ENCODE measurements at places on chromosomes 1 and 21.
A peak's percentile ranks its signal among the peaks of the same experiment; 100 is the strongest.

DNA sequence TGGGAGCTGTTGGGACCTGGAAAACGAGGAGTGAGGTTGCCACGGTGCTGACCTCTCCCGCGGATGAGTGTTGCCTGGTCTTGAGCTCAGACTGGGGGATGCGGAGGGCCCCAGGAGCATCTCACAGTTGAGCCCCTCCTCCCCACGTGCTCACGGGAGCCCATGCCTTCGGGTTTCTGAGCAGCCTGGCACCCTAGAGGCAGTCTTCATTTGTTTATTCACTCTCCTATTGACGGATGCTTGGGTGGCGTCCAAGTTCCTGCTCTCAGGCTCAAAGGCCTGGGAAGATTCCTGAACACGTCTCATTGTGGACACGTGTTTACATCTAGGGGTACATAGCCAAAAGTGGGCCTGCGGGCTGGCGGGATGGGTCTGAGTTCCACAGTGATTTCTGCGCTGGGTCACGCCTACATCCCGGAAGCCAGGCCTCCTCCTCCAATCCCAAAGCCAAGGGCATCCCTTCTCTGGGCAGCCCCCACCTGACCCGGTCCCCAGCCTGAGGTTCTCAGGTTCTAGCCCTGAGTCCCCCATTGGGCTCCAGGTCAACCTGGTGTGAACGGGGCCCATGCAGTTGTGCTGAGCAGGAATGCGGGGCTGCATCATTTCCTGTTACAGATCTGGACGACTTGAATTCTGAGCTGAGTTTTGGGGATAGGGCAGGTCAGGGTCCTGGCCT is 14.7 kb downstream of the WNT3A start:
- peak; percentile 4 for DNase-seq

GRCh38 chr1:77874804-77875445 is 13.5 kb upstream of the NEXN start:
- DNase-seq = no peak

DNA sequence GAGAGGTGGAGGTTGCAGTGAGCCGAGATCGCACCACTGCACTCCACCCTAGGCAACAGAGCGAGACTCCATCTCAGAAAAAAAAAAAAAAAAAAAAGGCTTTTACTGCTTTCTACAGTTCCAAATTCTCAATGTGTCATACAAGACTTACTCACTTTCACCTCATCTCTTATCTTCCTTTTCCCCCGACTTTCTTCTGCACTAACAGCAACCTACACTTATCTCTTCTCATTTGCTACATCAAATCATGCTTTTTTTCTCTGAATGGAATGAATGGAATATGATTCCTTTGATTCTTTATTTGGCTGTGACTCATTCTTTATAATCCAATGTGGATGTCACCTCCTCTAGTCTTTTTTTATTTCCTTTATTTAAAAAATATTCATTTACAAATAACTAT is 168.4 kb upstream of the DMRTA2 start:
- no peak for DNase-seq

GRCh38 chr1:47367651-47368050 is 34.1 kb downstream of the CMPK1 start:
- no peak for DNase-seq

DNA sequence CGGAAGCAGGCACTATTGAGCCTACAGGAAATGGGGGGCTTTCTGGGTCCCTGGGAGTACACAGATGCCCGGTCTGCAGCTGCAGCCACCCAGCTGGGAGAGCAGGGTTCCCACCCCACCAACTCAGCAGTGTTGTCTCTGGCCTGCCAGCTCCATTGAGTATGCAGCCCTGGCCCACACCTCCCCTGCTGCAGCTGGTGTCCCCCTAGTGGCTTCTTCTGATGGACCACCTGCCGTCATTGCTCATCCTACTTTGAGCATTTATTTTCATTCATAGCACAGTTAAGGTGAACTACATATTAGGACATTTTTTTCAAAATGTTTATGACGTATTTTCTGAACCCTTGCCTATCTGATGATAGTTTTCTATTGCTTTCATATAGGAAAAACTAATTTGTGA is 189.8 kb upstream of the LYPLAL1 start:
- DNase-seq = no peak

- no peak for DNase-seq
Measured at GRCh38 chr1:232273011-232273410, 356.9 kb downstream of the SIPA1L2 start.

- DNase-seq = no peak
Measured at GRCh38 chr1:178986204-178986603, 39.5 kb upstream of the FAM20B start.

DNA sequence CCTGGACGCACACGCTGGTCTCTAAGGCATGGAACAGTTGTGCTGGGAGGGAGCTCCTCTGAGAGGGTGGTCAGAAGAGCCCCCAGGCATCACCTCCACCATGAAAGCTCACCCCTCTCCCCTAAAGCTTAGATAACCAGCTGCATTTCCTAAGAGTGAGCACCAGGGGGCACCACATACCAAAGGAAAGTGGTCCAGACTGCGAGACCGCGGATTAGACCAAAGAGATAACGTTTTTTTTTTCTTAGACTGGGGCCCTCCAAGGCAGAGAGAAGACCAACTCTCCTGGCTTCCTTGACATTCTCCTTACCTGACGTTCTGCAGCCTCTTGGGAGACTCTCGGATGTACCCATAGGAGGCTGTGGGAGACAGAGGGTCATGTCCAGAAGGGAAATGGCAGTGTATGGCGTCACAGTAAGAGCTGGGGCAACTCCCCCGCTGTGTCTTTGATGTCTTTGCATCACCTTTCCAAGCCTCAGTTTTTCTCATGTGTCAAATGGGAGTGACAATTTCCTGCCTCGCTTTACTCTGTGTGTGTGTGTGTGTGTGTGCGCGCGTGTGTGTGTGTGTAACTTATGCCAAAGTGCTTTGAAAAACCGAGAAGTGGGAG is 12.3 kb upstream of the IFNLR1 start:
- peak; percentile 57 for DNase-seq

GRCh38 chr1:118100686-118101514 is 84.1 kb downstream of the SPAG17 start:
- DNase-seq = no peak

DNA sequence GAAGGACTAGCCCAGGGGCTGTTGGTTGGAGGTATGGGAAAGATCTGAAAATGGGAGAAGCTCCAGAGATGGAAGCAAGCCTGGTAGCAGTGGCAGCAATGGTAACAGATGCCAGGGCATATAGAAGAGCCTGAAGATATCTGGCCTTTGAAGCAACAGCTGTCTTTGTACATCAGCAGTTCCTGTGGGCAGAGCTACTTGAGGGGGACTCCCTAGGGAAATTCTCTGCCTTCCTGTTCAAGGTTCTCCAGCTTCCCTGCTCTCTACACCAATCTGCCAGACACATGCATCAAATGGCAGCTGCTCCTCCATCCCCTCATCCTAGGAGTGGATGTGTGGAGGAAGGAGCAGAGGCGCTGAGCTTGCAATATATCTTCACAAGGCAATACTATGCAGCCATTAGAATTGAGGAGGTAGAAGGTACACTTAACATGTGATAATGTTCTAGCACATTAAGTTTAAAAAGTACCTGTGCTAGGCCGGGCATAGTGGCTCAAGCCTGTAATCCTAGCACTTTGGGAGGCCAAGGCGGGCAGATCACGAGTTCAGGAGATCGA is 2.2 kb downstream of the TMEM35B start:
- no peak for DNase-seq

- DNase-seq = no peak
Measured at GRCh38 chr1:175918364-175918801, 175.0 kb upstream of the TNR start.

DNA sequence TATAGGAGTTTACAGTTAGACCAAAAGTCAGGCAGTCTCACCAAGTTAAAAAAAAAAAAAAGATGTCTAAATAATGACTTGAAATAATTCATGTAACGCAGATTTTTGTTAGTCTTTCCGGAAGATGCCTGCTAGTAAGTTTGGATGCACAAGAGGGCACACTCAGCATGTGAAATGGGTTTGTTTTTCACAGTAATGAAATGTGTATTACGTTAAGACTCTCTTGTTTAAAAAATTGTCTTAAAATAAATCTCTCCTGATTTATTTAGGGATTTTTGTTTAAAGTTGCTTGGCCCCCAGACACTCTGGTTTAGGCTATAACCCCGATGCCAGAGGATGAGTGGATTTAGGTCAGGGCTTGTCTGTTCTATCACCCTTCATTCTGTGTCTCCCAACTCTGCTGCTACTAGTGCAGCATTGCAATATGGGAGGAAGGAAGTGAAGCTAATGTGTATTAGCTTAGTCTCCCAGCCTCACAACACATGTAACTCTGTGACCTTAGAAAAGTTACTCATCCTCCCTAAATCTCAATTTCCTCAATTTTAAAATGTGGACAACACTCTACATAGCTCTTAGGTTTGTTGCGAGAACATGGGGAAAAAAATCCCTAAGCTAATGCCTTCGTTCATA is 25.7 kb downstream of the CTH start:
- no peak for DNase-seq

DNA sequence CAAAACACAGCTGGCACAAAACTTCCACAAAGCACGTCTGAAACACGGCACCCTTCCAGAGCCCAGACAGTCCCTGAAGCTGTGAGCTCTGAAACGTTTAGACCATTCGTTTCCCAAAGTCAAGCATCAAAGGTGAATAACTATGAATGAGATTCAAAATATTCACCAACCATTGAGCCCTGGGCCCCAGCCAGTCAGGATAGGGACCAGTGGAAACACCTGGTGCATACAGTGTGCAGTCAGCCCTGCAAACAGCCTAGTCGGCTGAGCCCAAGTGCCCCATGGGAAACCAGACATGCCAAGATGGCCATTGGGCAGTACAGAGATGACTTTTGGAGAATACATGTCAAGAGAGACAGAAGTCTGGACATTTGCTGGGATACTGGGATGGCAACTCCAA is 90.4 kb upstream of the EDN2 start:
- no peak for DNase-seq

All from left hindlimb (tissue), 1 donor.